T-helper 17 cell (primary cell): ENCODE measurements at places on chromosomes 2 and 18.

- DNase-seq: no peak
These were observed 1.1 kb downstream of the ID2 start for GRCh38 chr2:8682719-8683667.

GRCh38 chr2:158828378-158829164 is 33.5 kb downstream of the DAPL1 start:
- DNase-seq: no peak

DNA sequence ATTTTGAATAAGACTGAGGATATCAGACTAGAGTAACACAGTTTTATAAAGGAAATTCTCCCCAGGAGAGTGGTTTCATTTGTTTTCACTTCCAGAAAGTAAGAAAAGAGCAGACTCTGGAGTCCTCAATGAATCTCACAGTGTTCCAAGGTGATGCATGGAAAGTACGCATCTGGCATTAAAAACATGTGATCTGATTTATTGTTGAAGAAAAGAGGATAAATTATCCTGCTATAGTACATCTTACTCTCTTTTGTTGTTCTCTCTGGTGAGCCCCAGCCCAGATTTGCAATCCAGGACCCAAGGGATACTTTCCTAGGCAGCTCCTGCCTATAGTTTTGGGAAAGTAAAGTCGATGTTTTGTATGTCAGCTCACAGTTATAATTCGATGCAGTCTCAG is 285.9 kb downstream of the CTNNA2 start:
- DNase-seq: no peak

- no peak for DNase-seq
These were observed 309.8 kb upstream of the COL3A1 start for GRCh38 chr2:188664416-188664815.

GRCh38 chr18:79962311-79962710 is 2.1 kb upstream of the HSBP1L1 start:
- DNase-seq: no peak

DNA sequence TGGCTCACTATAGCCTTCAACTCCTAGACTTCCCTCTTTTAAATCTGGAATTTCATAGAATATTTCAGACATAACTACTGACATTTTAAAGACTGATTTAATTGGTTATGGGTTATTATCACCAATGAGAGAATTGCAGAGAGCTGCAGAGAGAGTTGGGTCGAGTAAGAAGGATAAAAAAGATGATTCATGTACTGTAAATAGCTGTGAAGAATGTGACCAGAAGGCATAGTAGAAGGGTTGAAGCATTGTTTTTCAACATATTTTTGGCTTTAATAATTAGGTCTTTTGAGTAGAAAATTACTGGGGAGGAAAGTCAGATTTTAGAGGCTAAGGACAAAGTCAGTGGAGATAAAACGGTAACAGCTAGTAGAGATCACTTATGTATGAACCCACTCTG is 503.2 kb upstream of the SLC8A1 start:
- no peak for DNase-seq

DNA sequence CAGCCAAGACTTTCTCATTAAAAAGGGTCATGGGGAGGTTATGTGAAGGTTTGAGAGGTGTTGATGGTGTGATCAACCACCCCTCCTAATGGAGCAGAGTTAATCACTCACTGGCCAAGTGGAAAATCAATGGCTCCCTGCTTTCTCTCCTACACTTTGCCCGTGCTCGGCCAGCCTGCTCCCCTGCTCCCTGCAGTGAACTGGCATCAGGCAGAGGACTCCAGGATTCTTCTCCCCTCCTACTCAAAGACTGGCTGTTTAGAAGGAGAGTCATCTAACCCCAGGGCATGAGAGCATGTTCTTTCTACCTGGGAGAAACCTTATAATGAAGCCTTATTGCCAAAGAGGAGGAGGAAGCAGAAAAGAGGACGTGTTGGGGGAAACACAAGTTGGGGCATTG is 74.9 kb downstream of the SGPP2 start:
- no peak for DNase-seq

DNA sequence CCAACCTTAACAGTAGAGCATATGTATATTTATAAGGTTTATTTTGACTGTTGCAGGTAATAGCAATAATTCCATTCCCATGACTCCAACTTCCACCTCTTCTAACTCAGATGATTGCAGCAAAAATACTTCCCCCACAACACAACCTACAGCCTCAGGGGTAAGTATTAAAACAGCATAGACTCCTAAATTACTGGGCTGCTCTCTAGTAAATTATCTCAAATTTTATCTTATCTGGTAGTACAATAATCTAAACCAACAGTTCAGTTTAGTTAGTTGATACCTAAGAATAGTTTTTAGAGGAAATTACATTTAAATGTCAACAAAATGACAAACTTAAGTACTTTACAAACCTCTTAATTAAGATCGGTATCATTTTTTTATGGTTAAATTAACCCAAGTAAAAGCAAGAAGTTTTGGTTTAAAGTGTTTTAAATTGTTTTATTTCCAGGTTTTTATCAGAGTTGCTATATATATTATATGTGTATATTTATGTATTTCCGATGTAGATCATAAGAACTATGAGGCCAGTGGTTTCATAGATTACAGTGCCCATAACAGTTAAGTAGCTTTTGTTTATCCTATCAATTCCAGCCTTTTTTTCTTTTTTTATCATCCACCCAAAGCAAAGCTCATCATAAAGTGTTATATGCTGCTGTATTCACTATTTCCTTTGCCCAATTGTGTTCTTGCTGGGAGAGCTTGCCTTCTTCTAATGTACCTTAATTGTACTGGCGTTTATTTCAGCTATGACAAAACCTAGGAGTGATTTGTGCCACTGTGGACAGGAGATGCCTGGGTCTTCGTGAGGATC is 13.7 kb downstream of the GATA6 start:
- DNase-seq: no peak

- no peak for DNase-seq
These were observed 295.8 kb upstream of the ZNF804A start for GRCh38 chr2:184302506-184302905.

- peak; percentile 11 for DNase-seq
These were observed 233.7 kb downstream of the METTL4 start for GRCh38 chr18:2337552-2338141.

- no peak for DNase-seq
These were observed 559.7 kb downstream of the ZEB2 start for GRCh38 chr2:143960177-143960576.

DNA sequence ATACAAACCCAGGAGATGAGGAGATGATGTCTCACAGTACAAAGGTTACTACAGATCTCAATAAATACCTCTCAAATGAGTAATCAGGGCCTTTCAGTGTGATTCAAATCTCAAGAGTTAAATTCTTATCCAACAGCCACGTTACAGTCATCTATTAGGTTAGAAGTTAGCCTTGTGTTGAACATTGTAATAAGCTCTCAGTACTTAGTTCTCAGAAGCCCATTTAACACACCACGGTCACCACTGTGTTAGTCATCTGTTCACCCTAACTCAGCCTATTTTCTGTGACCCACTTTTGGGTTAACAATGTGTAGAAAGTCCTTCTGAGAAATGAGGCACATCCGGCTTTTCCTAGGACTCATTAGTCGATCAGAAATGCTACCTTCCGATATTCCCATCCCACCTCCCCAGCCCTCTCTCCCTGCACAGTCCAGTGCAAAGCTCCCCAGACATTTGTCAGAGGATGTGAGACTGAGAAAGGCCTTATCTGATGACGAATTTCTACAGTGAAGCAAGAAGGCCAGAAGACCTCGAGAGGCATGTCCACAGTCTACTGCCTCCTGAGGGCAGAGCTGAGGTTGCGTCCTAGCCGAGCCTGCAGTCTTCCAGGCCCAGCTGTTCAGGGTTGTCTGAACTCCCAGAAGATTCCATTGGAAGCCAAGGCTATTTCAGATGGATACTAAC is 92.6 kb downstream of the ACTR2 start:
- no peak for DNase-seq

DNA sequence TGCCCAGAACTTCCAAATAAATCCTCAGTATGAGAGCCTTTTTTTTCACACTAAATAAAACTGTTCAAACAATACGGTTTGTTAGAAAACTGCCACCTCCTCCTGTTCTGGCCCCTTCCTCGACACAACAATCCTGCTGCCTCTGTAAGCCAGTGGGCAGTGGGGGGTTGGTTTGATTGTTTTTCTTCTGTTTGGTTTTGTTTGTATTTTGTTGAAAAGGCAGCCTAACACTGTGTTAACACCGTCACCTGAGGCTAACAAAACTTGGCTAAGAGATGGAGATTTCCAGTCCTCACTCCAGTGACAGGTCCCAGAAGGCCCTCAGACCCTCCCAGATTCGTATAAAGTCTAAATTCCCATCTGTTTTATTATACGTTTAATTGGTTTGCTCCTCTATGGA is 402.1 kb downstream of the ZNF521 start:
- DNase-seq: no peak

GRCh38 chr2:111117598-111118480 is 2.9 kb upstream of the BCL2L11 start:
- no peak for DNase-seq

- no peak for DNase-seq
These were observed 54.8 kb downstream of the ZNF407 start for GRCh38 chr18:74652392-74652988.

- DNase-seq: no peak
These were observed 80.9 kb downstream of the SH3RF3 start for GRCh38 chr2:109209941-109210340.

- DNase-seq: no peak
These were observed 4.5 kb downstream of the KIF3C start for GRCh38 chr2:25977768-25978167.

DNA sequence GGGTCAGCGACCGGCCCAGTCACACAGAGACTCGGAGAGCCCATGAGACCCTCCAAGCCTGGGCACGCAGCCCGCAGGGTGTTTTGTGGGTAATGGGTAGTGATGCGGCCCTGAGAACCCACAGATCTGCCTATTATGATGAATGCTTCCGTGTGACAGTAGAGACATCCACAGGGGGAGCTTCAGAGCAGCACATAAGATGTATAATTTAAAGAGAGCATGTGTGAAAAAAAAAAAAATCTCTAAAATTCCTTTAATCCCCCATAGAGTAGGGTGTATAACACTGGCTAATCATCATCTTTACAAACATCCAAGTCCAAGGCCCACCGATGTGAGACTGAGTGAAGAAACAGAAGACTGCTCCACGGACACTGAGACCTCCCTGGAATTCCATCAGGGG is 34.6 kb downstream of the BIN1 start:
- DNase-seq: no peak

DNA sequence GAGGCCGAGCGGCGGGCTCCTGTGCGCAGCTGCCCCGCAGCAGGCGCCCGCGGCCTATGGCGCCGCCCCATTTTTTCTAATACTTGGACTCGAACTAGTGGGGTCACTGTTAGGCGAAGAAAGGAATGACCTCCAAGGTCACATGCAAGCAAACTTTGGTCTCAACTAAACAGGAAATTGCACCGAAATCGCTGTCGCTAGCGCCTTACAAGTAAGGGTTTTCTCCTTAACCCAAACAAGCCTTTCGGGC is 339 bp downstream of the ACAA2 start:
- peak; percentile 11 for DNase-seq

DNA sequence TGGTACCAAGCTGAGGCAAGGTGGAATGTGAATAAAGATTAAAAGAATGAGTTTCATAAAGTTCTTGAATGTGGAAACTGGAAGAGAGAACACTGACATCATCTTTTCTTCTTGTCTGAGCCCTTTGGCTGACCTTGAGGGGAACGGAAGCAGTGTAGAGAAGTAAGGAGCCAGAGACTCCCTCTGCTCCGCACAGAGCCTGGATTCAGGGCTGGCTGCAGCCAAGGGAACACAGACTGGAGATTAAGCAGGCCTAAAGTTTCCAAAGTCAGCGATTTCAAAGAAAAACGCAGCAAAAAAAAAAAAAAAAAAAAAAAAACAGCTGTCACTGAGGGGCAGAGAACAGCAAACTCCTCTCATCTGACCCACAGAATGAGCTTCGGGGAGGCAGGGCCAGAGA is 19.3 kb upstream of the ALK start:
- no peak for DNase-seq

- no peak for DNase-seq
These were observed 39.5 kb downstream of the CYP26B1 start for GRCh38 chr2:72108121-72108520.

- no peak for DNase-seq
These were observed 190.3 kb downstream of the C1D start for GRCh38 chr2:67872481-67872880.

- no peak for DNase-seq
These were observed 849 bp upstream of the ITGB6 start for GRCh38 chr2:160200921-160201320.

DNA sequence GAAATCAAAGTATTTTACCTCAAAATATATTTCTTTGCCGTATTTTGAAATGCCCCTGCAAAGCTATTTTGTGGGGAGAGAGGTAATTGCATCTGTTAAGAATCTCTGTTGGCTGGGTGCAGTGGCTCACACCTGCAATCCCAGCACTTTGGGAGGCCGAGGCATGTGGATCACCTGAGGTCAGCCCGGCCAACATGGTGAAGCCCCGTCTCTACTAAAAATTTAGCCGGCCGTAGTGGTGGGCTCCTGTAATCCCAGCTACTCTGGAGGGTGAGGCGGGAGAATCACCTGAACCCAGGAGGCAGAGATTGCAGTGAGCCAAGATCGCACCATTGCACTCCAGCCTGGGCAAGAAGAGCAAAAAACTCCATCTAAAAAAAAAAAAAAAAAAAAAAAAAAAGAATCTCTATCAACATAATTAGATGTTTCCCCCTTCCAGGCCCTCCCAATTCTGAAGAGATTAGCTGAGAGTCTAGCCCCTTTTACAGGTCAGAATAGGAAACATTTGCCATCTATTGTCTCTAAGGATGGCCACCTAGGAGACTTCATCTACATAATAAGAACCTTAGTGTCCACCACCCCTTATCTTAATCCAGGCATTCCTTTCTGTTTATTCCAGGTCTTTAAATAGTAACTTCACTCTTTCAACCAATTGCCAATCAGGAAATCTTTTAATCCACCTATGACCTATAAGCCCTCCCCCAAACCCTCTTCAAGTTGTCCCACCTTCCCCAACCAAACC is 3.5 kb upstream of the TRAPPC8 start:
- no peak for DNase-seq

DNA sequence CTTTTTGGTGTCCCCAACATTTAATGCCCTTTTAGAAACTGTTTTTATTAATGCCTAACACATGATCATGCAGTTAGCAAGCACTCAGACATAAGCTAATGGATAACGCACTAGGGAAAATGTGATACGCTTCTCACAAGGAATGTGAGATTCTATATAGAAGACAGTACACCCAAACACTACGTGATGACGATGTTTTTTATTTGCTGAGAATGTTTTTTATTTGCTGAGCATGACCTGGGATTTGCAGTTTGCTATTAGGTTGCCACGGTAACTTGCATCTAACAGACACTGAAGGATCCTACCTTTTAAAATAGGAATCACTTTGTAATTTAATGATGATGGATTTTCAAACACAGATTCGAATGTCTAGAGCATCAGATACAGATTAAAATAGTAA is 4.9 kb downstream of the SMC6 start:
- no peak for DNase-seq

- no peak for DNase-seq
These were observed 198.3 kb downstream of the LDLRAD4 start for GRCh38 chr18:13416848-13417247.

GRCh38 chr2:216727346-216728122 is 32.2 kb upstream of the IGFBP5 start:
- DNase-seq: no peak
